Cerebellum (tissue), 4 donors: ENCODE measurements at places on chromosomes 11 and 22.

- DNase-seq: peak; percentile 88
Observed at GRCh38 chr11:75572744-75573143, 10.7 kb downstream of the SERPINH1 start.

DNA sequence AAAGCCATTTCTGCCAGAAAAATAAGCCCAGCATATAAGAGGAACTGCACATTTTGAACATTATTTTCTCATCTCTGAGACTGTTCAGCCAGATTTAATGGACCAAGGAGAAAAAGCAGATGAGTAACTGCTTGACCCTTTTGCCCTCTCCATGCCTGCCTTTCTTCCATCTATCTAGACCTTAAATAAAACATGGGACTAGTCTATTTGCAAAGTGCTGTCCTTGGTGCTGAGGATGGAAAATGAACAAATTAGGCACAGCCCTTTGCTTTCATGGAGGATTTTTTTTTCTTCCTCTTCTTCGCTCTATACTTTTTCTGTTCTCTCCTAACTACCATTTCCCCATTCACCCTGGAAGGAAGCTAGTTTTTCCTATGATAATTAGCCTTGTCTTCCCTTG is 361.3 kb downstream of the GRM5 start:
- no peak for DNase-seq

DNA sequence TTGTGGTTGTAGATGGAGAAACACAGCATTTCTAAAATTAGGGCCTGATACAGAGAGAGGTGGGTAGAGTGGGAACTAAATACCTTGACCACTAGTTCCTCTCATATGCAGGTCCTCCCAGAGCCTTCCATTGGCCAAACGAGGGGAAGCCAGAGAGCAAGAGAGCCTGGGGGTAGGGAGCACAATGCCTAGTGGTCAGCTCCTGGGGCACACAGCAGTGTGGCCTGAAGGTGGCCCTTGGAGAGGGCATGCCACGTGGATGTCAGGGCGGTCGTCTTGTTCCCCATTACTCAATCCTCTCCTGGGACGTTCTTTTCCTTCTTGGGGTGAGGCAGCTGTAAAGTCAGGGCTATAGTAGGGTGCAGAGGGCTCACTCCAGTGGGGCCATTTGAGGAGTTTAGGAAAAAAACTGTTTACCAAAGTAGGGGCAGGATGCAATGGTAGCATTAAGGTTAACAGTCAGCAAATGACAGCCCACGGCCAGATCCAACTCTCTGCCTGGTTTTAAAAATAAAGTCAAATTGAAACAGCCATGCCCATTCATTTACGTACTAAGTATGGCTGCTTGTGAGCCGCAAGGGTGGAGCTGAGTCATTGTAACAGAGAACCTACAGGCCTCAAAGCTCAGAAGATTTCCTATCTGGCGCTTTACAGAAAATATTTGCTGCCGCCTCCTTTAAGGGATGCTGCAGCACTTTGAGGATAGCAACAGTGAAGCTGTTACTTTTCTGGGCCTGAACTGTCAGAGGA is 7.6 kb downstream of the MYO18B start:
- no peak for DNase-seq

DNA sequence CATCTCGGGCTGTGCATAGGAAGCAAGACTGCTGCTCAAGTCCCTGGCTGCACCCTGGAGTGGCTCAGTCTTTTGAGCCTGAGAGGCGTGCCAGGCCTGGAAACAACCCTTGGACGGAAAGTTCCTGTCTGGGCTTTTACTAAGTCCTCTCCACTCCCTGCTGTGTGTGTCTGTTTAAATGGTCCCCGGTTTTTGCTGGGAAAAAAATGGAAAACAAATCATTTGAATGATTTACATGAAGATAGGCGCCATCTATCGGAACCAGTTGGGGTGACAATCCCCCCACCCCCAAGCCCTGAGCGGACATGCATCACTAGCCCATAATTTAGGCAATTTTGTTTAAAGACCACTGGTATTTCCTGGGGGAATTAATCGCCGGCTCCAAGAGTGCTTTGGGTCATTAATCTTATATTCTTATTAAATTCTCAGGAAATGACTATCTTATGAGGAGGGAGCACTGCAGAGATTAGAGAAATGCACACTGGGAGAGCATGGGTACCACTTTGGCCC is 2.7 kb upstream of the GAB2 start:
- DNase-seq: peak; percentile 48

- peak; percentile 72 for DNase-seq
Observed at GRCh38 chr11:75582895-75583717, 21.1 kb downstream of the SERPINH1 start.

GRCh38 chr22:34070051-34070450 is 149.8 kb upstream of the LARGE1 start:
- no peak for DNase-seq

GRCh38 chr11:105448703-105449079 is 161.2 kb upstream of the GRIA4 start:
- DNase-seq: no peak

GRCh38 chr11:8271106-8271886 is 7.6 kb upstream of the LMO1 start:
- DNase-seq: no peak

DNA sequence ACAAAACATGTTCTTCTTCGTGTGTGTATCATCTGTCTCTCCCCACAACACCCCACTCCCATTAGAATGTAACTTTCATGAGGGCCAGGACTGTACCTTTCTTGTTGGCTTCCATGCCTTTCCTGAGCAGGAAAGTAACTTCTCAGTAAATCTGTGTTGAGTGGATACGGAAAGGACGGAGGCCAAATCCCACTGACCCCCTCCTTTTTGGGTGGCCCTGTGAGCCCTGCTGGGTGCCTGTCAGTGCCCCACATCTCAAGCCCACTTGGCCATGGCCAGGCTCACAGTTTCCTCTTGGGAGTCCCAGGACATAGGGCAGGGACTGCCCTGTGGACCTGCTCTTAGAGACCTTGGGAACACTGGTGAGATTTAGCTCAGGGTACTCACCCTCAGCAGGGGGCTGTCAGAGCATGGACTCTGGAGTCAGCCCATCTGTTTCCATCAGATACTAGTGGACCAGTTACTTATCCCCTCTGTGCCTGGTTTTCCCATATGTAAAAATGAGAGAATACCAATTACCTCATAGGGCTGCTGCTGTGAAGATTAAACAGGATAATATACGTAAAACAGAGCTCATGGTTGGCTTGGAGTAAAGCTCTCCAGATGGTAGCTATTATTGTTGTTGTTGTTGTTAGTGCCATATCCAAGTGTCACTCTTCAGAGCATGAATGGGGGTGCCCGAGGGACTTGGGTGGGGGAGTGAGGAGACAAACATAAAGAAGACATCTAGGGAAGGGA is 1.0 kb upstream of the C11orf96 start:
- peak; percentile 21 for DNase-seq

DNA sequence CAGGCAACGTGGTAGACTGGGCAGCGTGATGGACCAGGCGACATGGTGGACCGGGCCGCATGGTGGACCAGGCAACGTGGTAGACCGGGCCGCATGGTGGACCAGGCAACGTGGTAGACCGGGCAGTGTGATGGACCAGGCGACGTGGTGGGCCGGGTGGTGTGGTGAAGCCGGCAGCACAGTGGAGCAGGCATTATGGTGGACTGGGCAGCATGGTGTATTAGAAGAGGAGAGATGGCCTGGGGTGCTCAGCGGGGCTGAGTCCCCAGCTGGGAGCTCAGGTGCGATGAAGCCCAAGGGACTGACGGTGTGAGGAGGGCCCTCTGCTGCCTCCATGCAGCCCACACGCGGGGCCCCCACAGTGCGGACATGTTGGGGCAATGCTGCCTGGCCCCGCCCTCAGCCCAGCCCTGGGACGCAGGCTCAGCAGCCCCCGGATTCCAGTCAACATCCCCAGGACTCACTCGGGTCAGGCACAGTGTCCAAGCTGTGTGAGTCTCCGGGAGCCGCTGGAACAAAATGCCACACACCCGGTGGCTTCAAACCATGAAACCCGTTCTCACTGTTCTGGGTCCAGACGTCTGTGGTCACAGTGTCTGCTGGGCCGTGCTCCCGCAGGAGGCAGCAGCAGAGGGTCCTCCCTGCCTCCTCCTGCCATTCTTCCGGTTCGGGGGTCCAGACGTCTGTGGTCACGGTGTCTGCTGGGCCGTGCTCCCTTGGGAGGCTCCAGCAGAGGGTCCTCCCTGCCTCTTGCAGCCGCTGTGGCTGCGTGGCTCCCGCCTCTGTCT is 1084.9 kb downstream of the BRD1 start:
- DNase-seq: no peak

DNA sequence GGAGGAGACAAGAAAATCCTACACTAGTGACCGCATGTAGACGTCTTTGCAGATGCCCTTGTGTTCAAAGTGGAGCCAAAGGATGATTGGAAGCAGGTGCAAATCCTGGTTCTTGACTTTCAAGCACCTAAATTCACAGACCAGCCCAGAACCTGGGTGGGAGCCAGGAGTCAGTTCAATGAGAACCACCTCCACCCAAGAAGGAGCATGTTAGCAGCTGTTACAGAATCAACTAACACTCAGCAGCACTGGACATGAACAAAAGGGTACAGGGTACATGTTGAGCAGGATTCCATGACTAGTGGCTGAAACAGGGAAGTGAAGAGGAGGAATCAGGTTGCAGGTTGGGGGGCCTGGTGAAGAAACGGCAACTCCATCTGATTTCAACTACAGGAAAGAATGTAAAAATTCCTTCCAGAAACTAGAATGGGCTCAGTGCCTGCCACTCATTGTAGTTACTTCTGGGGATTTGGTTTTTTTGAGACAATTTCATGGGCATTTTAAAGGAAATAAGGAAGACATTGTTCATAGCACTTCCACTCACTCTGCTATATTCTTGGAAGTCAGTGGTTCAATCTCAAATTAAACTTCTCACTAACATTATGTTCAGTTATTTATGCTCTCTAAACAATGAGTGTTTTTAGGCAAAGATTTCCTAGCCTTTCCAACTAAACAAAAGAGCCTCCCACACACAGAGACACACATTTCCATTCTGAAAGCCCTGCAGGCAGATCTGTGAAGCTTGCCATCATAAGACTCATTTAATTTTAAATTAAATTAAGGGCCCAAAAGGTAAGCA is 173.3 kb downstream of the CADM1 start:
- no peak for DNase-seq

GRCh38 chr22:44588348-44588747 is 90.3 kb upstream of the RTL6 start:
- DNase-seq: no peak

DNA sequence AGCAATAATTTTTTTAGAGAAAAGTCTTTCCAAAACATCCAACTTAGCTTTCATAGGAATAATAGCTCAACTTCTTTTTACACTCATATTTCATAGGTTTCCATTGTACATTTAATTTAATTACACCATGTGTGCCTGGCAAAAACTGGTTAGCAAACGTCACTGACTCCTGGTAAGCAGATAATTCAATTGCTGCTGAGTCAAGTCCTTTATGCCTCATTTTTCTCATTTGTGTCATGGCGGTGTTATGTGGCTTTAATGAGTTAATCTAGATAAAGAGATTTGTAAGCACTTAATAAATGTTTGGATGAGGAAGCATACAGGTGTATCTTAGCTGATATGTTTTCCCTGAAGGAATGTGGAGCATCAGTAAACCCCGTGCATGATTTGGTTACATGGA is 41.2 kb upstream of the PAK1 start:
- no peak for DNase-seq

DNA sequence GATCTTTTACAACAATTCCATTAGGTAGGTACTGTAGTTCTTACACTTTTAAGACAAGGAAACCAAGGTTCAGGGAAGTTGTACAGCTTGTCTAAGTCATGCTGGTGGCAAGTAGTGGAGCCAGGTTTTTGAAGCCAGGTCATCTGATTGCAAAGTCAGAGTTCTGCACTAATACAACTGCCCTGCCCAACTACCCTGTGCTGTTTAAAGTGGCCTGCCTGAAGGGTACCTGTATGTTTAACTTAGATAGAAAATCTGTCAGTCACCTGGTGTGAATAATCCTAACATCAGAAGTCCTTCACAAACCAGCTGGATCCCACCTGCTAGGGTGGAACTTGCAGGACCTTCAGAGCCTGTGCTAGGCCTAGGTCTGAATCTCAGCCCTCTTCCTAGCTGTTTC is 44.2 kb downstream of the ARFGAP2 start:
- no peak for DNase-seq

DNA sequence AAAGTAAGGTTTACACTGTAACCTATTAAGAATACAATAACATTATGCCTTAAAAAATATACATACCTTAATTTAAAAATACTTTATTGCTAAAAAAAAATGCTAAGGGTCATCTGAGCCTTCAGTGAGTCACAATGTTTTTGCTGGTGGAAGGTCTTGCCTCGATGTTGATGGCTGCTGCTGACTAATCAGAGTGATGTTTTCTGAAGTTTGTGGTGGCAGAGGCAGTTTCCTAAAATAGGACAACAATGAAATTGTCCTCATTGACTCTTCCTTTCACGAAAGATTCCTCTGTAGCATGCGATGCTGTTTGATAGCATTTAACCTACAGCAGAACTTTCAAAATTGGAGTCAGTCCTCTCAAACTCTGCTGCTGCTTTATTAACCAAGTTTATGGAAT is 97.6 kb downstream of the FAT3 start:
- no peak for DNase-seq

DNA sequence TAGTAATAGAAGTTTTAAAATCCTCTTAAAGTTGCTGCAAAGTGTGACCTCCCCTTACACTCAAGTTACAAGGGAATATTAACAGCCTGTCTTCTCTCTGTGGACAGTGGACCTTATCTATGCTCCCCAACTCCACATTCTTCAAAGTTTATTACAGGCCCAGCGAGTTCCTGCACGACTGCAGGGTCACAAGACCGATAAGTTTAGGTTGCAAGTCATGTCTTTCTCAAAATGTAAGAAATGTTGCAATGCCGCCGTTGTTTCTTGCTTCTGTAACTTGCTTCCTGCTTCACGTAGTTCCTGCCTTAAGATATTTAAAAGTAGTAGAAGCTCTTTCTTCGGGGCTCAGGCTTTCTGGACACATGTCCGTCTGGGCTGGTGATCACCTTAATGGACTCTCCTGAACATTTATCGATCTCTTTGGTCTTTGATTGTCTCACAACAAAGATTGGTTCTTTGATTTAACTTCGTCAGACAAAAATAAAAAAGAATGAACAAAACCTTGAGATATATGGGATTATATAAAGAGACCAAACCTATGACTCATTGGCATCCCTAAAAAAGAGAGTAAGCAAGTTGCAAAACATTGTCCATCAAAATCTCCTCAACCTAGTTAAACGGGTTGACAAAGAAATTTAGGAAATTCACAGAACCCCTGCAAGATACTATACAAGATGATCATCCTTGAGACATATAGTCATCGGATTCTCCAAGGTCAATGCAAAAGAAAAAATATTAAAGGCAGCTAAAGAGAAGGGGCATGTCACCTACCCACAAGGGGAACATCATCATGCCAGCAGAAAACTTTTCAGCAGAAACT is 45.4 kb upstream of the GLYAT start:
- no peak for DNase-seq

DNA sequence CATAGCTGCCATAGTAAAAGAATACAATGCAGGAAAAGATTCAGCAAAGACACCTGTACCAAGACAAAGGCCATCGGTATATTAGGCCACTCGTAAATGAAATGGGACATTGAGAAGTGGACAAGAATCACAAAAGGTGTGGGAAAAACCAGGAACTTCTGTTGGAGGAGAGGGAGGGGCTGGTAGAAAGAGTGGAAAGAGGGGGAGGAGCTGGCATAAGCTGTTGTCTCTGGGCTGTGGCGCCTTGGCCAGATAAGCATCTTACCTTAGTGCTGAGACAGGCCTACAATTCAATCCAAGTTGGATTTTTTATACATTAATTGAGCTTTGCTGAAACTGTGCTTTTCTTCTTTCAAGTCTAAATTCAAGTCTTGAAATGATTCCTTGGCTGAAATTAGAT is 37.1 kb downstream of the ZNF202 start:
- DNase-seq: no peak

- peak; percentile 49 for DNase-seq
Observed at GRCh38 chr22:34105461-34106062, 185.3 kb upstream of the LARGE1 start.

- no peak for DNase-seq
Observed at GRCh38 chr11:44071157-44071556, 5.1 kb downstream of the ACCS start.
